ENCODE measurements at places on chromosomes 6 and 20.

DNA sequence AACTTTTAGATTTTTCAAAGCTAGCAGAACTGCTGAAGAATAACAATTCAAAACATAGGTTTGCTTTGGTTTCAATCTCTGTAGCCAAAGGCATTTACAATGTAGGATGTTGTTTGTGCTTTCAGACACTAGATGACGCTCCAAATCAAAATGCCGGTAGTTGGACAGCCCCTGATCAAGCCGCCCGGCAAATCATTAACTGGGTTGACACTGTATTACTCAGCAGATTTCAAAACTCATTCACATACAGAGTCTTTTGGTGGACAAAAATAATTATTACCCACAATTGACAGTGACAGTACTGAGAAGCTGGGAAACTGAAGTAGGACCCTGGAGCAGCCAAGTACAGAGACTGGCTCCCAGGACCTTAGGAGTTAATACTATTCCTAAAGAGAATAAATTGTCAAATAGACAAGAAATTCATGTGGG, 21.3 kb upstream of the HFE start:
- peak; percentile 78 for DNase-seq

DNA sequence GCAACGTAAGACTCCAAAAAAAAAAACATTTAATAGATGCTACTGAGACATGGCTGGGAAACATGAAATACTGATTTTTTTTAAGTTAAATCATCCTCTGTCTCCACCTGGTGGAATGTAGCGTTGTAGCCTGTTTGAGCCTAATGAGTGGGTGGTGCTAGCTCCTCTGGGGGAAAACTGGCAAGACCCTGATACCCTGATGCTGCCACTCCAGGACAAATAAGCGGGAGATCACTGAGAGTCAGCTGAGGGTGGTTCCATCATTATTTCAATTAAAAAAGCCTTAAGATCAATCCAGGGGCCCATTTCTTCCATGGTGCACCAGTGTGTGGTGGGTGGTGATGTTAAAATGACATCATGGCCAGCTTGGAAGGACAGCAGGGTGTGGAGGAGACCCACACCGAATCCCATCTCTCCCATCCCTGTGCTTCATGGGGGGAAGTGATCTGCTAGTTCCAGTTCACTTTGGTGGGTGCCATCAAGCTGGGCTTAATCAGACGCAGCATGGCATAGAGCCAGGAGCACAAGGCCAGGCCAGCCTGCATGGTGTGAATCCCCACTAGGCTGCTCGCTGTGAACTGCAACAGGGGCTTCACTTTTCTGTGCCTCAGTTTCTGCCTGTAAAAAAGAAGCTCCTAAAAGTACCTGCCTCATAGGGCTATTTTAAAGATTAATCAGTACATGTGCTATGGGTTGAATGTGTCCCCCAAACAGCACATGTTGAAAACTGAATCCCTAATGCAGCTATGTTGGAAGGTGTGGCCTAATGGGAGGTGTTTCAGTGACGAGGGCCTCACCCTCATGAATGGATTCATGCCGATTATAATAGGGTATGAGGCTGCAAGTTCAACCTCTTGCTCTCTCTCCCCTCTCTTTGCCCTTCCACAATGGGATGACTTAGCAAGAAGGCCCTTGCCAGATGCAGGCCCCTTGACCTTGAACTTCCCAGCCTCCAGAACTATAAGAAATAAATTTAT, 13.0 kb upstream of the MRPS10 start:
- DNase-seq, result no peak

DNA sequence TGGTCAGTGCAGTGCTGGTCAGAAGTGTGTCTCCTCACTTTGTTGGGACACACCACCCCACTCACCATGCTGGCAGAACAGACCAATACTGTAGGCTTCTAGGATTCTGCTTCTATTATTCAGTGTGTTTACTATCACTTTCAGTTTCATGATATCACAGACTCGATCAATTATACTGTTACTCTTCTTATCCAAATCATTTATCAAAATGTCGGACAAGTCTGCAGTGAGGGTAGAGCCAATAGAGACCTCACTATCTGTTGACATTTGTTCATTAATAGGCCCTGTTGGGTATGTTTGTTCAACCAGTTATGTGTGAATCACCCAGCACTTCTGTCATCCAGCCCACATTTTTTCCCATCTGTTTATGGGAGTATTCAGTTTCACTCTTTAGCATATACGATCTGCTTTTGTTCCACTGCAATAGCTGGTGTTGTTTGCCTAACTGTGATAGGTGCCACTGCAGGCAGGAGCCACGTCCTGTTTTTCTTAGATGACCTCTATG, 140.1 kb downstream of the NRN1 start:
- peak; percentile 28 for DNase-seq

DNA sequence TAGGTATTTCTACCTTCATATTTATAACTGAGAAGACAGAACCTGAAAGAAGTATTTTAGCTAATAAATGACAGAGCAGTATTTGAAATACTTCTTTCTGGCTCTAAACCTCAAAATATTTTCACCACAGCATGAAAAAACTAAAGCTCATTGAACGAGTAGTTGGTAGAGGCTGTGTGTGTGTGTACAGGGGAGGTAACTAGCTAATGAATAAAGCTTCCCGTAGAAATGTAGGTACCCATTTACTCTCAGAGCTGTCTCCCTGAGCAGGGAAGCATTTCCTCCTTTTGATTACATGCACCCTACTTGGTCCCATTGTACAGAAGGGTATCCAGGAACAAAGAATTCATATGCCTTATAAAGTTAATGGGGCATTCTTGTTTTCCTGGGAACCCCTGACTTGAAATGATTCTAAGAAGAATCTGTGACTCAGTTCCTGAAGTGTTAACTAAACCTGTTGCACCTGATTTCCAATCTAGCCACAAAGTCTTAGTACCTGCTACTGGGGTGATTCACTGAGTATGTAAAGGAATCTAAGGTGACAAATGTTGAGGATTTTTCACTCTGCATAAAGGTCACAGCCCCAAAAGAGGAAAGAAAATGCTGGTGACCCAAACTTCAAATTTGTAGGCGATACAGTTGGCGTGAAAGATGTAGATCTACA, 12.5 kb downstream of the CRYBG1 start:
- no peak for DNase-seq

DNA sequence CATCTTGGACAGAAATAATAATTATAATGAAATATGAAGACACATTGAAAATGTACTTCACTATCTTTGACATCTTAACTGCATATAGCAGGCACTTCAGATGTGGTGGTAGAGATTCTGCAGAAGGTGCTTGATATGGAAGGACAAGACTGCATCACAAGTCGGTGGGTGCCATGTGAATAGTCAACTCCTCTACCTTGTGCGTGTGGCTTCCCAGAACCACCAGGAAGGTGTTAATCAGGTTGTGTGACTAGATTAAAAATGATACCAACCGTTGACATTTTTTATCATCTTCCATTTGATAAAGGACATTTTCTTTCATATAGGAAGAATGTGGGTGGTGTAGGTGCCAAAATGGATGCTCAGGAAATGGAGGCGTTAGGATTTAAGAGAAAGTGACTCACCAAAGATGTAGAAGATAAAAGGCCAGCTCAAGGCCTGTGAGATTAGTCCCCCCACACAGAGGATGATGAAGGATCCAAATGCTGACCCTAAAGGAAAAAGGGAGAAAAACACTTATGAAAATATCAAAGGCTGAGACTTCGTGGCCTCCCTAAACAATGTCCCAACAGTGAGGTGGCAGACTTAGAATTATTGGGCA, 12.3 kb downstream of the SLC17A2 start:
- no peak for DNase-seq

GRCh38 chr6:125251516-125252220, 50.1 kb downstream of the HDDC2 start:
- DNase-seq, result no peak

- peak; percentile 17 for DNase-seq
Measured at GRCh38 chr6:15327271-15327670, 81.4 kb downstream of the JARID2 start.

DNA sequence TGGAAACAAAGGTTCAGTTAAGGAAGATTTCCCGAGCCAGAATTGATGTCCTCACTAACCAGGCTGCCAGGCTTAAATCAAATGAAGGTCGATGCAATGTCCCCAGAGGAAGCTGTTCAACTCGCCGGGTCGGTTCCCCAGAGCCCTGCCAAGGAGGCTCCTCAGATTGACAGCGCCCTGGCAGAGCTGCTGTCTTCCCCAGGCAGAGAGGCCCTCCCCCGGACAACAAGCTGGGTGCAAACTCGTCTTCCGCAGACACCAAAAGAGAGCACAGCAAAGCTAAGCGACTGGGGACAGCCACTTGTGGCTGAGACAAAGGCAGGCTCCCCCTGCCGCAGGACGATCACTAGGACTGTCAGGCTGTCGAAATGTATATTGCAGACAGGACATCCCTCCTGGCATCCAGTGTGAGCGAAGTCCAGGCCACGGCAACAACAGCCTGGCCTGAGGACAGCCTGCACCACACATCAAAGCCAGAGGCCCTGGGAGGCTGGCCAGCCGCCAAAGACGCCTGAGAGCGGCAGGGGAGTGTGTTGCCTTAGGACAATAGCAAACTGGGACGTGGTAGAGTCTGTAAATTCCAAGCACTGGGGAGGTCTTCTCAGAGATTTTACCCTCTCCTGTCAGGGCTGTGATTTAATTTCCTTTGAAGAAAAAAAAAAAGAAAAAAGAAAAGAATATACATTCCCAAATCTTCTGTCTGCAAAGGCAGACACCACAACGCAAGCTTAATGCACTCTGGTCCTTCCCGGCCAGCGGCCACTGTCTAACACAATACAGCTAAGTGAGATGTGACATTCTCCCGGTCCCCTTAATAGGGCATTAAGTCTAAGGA, 99.1 kb downstream of the HIVEP2 start:
- DNase-seq, result peak; percentile 55

Measured in CD4-positive, alpha-beta T cell treated with Interleukin-15 for 4 hours (primary cell).